ENCODE measurements at places on chromosomes 6 and 20. TPM values are rescaled to one million over a fixed set of nuclear protein-coding genes. Genes with fewer than 3 reads are reported as not detected.

Gene PI3
- total RNA-seq = not detected

- no peak for DNase-seq
These were observed 120.1 kb downstream of the TCP11 start for GRCh38 chr6:35021004-35021403.

DNA sequence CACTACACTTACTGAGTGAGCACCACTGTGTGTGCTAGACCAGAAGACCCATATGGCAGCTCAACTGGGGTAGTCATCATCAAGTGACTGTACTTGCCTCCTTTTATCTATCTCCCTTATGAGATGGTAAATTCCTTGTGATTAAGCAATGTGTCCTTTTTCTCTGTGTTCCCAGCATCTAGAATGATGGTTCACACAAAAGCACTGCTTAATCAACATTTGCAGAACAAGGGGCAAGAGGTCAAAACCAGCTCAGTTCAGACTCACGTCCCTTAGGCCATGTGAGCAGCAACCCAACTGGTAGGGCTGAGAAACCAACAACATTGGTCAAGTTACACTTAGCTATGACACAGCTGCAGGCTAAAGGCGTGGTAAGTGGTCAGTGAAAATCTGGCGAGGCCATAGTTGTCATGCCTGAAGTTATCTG lies 10.0 kb downstream of the TRAM2 start:
- DNase-seq = peak; percentile 49

- DNase-seq = peak; percentile 74
These were observed 94.0 kb downstream of the SHLD1 start for GRCh38 chr20:5844063-5844681.

DNA sequence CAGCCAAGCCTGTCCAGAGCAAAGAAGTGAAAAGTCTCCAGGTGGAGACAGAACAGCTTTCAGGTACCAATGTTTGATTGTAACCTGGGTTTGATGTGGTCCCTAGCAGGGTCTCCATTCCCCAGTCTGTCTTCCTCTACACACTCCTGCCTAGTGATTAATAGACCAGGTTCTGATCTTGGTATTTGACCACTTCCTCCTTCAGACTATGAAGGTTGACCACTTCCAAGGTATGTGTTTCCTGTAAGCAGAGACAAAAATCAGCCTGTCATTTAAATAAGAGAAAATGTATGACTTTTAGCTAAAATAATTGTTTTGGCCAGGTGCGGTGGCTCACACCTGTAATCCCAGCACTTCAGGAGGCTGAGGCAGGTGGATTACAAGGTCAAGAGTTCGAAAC lies 41.8 kb upstream of the TOP1 start:
- no peak for DNase-seq

DNA sequence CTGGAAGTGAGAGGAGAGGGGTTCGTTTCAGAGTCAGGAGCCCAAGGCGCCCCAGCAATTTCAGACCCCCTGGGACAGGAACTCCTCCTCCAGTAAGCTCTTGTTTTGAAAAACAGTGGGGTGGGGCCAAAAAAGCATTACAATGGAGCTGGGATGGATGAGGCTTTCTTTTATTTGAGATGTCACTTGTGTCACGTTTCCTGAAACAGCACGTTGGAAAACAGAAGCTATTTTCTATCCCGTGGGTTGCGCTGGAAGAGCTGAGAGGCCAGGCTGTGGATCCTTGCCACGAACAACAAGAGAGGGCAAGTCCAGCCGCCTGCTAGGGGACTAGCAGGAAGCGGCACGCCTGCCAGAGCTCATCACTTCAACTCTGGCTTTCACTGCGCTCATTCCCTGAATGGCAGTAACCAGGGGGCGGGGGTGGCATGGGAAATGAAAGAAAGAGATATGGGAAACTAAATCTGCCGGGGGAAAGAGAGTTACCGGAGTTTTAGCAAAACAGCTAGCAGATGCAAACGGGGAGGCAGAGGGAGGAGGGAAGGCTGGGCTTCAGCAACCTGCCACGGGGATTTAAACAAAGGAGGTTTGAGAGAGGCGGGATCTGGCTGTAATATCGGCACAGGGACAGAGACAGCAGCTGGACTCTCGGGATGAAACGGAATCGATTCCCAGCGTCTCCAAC lies 34.6 kb downstream of the GCNT2 start:
- peak; percentile 60 for DNase-seq

GRCh38 chr6:35275744-35276260 lies 16.3 kb downstream of the ZNF76 start:
- no peak for DNase-seq
